NCI-H2081 treated with DMSO at 0.1 percent for 48 hours (cell line): ENCODE measurements at places on chromosomes 3 and 15.

DNA sequence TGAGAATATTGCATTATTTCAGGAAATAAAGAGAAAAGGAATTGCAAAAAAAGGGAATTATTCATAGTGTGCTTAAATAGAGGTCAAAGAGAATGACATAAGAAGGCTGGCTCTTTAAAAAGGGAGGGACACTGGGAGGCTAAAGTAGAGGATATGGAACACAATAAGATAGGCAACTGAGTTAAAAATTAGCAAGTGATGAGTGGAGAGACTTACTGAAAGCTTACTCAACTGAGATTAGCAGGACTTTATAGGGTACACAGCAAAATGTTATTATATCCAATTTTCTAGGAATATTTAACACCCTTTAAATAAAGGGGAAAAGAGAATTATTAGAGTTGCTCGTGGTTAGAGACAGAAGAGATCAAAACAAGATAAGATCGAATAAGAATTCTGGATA is 375.2 kb downstream of the LSAMP start:
- no peak for DNase-seq

- DNase-seq, result no peak
Observed at GRCh38 chr15:30953731-30954378, 37.6 kb downstream of the MTMR10 start.

GRCh38 chr15:92519709-92520108 is 126.0 kb downstream of the ST8SIA2 start:
- DNase-seq, result no peak

DNA sequence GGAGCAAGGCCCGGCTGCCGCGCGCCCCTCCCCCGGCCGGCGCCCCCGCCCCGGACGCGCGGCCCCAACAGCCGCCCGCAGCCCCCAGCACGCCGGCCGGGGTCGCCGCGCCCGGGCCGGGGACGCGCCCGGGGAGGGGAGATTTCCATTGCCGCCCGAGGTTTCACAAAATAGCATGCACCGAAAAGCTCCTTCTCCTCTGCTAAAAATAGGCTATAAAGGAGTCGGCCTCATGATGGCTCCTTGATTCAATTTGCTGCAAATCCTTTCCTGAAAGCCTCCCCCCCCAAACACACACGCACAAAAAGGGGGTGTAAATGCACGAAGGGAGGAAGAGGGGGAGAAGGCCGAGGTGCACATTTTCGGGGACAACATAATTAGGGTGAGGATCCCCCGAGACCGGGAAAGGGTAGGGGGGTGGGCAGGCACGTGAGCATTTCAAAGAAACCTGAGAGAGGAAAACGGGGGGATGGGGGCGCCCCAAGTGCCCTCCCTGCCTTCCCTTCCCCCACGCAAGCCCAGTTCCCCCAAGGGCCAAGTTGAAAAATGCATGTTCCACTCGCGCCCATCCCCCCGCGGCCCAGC is 734 bp downstream of the TBL1XR1 start:
- DNase-seq, result no peak

GRCh38 chr3:52834871-52835501 is at the start of gene MUSTN1:
TSS of gene MUSTN1 (minus strand) at chr3:52835019. CDS start at chr3:52834948, 71 bp downstream.
- DNase-seq, result no peak

DNA sequence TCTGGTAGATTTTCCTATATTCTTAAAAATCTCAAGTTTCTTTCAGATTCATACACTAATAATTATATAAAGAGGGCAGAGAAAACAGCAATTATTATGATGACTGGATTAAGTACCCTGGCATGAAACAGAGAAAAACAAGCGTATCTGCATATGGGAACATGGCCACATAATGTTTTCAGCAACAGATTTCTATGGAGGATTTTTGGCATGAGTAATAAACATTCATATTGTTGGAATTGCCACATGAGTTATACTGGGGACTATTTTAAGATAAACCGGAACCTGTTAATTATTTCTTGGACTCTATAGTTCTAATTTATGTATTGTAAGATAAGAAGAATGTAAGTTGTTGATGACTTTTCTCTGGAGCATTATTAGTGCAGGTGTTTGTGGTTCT is 112.7 kb downstream of the OXSM start:
- DNase-seq, result no peak
